Memory B cell (primary cell): ENCODE measurements at places on chromosomes 7 and 10.

- DNase-seq = no peak
These were observed 92.5 kb upstream of the LRGUK start for GRCh38 chr7:134034652-134035051.

DNA sequence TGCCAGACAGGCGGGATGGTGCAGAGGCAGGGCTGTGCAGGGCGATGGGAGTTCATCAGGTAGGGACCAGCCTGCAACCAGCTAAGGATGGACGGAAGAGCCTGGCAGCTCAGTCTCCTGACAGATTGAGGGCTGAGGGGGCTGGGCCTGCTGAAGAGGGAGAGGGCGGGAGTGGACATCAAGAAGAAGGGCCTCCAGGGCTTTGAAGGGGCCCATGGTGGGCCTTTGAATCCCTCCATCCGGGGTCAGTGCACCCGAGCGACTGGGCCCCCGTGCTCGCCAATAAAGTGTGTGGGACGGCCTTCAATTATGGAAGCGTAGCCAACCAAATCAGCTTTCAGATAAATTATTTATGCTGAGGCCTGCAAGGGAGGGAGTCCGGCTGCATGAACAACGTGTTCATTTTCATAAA is 431.2 kb downstream of the RPS24 start:
- no peak for DNase-seq

GRCh38 chr10:4352414-4352961 is 473.5 kb upstream of the AKR1E2 start:
- no peak for DNase-seq

- DNase-seq = no peak
These were observed at the start of gene MEST for GRCh38 chr7:130491841-130492522. MEST (plus strand) TSS chr7:130492085; CDS start chr7:130492314, 229 bp downstream.

DNA sequence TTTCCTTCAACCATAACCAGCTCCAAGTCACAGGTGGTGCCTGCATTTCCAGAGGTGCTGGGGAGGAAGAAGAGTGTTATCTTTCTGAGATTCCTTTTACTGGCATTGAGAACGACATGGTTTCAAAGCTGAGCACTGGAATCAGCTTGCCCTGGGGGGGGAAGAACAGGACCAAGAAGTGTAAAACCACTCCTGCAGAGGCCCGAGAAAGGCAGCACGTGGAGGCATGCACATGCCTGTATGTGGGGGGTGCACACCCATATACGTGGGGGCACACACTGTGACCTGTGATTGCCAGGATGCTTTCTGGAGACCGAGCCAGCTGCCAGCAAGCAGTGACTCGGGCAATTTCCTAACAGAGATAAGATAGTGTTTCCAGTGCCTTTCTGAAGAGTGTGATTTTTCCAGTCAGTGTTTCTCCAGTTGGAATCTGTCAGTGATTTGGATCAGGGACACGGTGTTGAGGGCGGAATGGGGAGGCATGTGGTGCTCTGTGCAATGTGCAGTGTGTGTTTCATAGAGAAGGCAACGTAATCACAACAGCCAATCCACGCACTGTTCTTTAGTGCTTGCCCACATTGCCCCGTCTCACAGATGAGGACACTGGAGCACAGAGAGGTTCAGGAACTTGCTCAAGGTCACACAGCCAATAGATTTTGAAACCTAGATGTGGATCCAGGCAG is 4.2 kb downstream of the LRRC27 start:
- DNase-seq = no peak

DNA sequence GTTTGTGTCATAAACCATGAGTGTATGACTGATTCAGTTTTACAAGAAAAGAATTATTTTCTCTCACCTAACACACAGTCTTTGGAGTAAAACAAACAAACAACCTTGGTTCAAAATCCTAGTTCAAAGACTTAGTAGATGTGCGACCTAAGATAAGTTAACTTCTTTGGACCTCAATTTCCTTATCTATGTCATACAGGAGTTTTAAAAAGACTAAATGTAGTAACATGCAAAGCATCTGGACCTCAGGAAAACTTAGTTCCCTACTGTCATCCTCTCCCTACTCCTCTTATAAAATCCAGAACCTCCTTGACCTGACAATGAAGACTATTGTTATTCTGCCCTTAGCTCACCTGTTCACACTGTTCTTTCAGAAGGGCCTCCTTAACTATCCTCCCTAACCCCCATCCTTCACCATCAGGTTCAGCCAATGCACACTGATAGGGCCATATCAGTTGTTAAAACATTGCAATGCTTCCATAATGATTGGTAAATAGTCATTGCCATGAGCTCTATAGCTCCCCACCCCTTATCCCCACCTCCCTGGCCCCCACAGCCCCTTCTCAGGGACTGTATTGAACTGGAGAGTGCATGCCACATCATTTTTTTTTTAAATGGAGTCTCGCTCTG is 28.8 kb upstream of the CCNJ start:
- DNase-seq = no peak

- no peak for DNase-seq
These were observed 27.8 kb downstream of the MRC1 start for GRCh38 chr10:17836942-17837341.

DNA sequence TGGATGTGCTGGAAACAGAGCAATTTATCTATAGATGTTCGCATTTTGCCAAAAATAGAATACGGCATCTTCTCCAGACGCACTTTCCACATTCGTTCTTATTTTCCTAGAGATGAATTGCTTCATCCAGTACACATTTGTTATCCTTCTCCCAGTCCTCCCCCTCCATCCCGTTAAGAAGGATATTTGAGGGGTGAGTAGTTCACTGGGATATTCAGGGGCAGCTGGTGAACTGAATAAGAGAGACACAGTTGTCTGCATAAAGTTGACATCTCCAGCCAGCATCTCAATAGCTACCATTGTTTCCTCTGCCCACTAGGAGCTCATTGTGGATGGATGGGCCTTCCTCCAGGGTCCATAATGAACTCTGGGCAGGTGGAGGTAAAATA is 456.8 kb upstream of the NRP1 start:
- DNase-seq = no peak

DNA sequence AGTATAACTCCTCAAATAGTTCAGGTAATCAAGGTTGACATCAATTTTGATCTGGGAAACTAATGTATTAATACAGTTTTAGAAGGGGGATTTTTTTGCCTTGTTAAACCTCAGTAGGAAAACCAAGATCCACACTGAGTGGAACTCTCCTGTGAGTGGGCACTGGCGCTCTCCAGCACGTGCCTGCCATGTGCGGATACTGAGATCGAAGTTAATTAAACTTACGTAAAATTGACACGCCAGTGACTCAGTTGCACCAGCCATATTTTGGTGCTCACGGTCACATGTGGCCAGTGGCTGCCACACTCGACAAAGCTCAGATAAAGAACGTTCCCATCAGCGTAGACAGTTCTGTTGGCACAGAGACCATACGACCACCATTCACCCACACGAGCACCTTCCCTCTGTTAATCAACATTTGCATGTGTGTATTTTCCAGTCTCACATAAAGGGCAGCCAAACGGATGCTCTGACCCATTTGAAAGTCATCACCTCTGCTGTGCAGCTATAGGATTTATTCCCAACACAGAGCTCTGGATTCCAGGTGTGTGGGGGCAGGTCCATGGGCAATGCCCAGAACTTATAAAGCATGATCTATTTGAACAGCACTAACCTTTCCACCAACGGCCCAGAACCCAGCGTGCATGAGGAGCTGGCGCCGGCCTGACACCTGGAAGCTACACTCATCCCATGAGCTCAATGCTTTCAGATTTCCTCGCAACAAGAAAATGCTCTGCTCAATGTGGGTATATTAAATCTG is 77.7 kb downstream of the VIPR2 start:
- no peak for DNase-seq
